ENCODE measurements at places on chromosomes 12 and 14.

DNA sequence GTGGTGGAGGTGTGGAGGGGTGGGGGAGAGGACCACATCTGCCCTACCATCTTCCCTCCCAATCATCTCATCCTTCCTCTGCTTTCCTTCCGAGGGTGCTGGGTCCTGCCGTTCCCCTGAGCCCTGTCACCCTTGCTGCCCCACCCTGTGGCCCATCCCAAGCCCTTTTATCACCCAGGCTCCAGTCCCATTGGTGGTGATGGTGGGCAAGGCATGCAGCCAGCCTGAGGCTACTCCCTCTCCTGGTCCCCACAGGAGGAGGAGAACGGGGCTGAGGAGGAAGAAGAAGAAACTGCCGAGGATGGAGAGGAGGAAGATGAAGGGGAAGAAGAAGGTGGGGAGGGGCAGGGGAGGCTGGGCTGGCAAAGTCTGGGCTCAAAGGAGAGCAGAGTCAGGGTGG lies 2.7 kb upstream of the LAG3 start:
- DNase-seq, result no peak

GRCh38 chr12:49108958-49109404 lies 1.7 kb downstream of the LMBR1L start:
- DNase-seq, result peak; percentile 77

DNA sequence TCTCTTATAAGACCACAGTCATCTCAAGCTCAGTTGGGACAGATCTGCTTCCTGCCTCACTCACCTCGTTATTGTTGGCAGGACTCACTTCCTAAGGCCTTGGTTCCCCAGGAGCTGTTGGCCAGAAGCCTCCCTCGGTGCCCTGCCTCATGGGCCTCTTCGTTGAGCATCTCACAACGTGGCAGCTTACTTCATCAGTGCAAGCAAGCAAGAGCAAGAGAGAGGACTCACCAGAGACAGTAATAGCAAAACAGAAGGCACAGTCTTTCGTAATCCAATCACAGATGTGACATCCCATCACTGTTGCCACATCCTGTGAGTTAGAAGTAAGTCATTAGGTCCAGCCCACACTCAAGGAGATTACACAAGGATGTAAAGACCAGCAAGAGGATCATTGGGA lies 5.1 kb upstream of the NUMB start:
- DNase-seq, result peak; percentile 81

DNA sequence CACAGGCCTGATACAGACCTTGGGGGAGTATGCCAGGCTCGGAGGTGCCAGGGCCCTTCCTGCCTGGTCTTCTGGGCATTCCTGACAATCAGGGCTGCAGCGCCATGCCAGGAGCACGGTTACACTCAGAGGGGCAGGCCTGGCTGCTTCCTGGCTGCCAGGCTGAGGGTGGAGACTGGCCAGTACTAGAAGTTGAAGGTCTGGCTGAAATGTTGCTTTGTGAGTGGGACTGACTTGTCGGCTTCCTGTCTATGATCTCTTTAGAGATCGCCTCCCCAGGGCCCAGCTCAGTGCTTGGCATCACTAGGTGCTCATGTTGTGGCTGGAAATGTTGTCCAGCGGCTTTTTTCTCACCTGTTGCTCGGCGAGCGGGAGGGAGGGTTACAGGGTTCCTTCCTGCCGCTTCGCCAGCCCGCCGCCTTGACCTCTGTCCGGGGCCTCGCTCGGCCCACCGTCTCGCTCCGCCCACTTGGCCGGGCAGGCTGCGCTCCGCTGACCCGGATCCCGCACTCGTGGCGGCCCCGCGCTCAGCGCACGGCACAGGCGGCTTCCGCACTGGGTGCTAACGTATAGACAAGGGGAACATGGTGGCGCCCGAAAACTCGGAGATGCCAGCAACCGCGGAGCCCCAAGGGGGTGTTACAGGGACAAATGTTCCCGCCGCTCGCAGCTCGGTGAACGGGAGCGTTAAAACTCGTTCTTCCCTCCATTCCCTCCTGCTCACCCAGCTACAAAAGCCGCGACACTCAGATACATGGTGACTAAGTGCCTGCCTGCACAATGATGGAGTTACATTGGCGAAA lies 32.6 kb downstream of the PAPLN start:
- DNase-seq, result peak; percentile 66

GRCh38 chr12:18752947-18753346 lies 15.0 kb downstream of the CAPZA3 start:
- DNase-seq, result no peak

DNA sequence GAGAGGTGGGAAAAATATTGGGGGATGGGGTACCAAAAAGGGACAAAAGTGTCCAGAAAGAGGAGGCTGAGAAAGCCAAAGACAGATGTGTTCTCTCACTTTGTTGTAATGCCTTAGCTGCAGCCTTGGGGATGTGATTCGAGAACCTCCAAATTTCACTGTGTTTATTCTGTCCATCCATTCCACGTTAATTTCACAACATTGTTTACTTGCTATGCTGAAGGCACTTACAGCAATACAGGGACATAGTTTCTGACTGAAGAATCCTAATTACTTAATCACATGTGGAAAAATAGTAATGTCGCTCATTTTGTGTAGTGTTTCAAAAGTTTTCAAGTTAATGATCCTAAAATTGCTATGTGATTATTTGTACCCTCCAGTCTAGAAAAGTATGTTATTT lies 146.2 kb upstream of the SLC38A2 start:
- no peak for DNase-seq

- DNase-seq, result no peak
Measured at GRCh38 chr12:122856999-122857671, 21.9 kb downstream of the HIP1R start.

GRCh38 chr12:104504146-104504545 lies 47.4 kb downstream of the CHST11 start:
- DNase-seq, result no peak

GRCh38 chr12:46944771-46945170 lies 119.0 kb upstream of the SLC38A4 start:
- no peak for DNase-seq

GRCh38 chr12:39618701-39619100 lies 902 bp downstream of the ABCD2 start:
- DNase-seq, result no peak

DNA sequence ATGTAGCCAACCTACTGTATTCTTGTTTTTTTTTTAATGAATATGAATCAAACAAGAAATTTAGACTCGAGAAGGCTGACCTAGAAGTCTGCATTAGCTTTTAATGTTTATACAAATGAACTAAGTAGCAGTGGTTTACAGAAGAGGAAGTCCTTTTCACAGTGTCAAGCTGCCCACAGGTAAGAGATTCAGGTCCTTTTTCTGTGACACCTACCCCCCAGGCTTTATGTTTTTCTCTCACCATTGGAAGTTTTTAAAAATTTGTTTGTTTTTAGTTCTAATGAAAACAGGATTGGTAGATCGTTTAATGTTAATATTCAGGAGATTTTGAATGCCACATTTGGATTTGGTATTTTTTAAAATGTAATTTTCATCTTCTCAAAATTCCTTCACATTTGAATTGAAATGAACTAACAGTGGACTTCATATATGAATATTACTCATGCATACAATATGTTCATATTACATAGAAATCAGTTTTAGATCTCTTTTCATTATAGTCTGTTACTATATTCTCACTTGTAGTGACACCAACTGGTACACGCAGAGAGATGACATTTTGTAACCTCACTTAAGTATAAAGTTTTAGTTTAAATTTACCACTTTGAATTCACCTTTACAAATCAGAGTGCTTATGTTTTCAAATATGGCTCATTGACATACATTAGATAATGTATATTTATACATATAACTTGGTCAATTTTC lies 29.7 kb downstream of the ATF7IP start:
- no peak for DNase-seq

DNA sequence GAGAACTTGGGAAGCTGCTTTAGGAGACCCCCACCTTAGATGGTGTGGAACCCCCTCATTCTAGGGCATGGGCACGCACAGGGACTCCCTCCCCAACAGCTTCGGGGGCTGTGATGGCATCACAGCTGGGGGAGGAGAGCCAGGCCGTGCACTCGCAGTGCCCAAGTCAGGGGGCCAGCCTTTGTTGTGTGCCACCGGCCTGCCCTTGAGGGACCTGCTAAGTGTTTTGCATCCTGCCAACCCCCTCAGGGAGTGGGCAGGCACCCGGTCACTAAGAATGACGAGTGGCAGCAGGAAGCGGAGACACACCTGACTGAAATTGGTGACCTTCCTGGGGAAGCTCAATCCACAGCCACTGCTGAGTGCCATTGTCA lies 334.9 kb upstream of the SFSWAP start:
- no peak for DNase-seq

- peak; percentile 69 for DNase-seq
Measured at GRCh38 chr14:76876076-76876475, 49.9 kb downstream of the LRRC74A start.

DNA sequence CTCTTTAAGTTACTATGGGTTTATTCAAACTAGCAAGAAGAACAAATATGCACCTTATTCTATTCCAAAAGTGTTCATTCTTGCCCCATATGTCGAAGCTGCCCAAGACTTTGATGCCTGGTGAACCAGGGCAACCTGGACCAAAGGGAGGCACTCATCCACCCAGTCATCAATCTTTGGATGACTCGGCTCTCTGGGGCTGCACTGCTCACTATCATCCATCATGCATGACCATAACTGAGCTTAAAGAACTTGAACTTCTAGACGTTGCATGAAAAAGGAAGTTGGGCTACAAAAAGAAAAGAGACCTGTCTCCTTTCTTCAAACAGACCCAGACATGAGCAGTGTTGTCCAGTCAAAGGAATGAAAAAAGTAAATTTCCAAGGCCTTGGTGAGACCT lies 1.2 kb downstream of the KRT4 start:
- DNase-seq, result no peak

DNA sequence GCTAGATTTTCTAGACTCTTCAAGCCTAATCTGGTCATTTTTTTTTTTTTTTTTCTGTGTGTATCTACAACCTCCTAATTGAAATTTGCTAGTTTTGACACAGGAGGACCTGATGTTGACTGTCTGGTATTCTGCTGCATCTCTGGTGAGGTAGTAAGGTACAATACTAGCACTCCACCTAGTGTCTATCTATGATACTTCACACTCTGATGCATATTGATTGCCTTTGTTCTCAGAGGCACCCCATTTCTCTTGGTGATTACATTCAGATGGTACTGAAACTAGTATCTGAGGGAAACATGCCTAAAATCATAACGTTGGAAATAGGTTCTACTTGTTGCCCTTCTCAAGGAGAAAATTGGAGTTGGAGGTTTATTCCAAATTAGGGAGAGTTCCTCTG lies 930.5 kb upstream of the NOVA1 start:
- DNase-seq, result no peak

GRCh38 chr12:98793121-98793520 lies 148.0 kb downstream of the APAF1 start:
- DNase-seq, result no peak

DNA sequence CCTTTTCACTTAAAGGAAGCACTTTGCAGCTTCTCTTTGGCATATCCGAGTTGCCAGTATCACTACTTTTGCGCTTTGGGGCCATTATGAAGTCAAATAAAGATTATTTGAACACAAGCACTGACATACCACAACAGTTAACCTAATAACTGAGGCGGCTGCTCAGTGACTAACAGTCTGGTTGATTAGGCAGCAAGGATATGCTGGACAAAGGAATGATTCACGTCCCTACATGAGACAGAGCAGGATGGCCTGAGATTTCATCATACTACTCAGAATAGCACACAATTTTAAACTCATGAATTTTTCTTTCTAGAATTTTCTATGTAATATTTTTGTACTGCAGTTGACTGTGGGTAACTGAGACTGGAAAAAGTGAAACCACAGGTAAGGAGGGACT lies 56.9 kb upstream of the E2F7 start:
- no peak for DNase-seq

- no peak for DNase-seq
Measured at GRCh38 chr14:49008363-49008762, 577.8 kb downstream of the RPS29 start.

DNA sequence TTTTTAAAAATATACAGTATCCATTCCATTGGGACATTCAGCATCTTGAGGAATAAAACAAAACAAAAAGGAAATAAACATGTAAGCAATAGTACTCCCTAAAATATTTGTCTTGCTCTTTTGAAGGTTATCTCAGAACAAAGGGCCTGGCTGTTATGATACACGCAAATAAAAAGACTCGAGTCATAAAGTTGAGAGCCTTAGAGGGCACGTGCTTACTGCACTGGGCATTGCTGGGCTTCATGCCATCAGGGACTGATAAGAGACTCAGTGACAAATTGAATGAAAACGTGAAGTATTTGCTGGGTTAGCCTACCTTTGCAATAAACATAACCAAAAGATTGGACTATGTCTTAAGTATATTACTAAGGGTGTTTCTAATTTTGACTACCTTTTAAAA lies 118.9 kb downstream of the SLC35F4 start:
- no peak for DNase-seq

DNA sequence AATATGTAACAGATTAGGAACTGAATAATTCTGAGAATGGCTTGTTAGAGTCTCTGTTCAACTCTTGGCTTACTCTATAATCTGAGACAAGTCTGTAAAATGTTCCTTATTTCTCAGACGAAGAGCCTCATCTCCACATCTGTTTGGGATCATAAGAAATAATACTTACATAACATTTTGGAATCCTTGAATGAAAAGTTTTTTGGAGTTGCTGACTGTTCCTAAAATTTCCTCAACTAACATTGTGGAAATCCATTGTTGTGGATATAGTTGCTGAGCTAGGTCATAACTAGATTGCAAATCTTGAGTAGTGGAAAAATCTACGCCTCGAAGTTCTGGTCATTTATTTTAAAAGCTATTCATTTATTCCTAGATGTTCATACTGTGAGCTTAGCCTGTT lies 402.9 kb downstream of the ZFP36L1 start:
- no peak for DNase-seq

GRCh38 chr12:48160807-48161206 lies 3.5 kb upstream of the ASB8 start:
- DNase-seq, result no peak

DNA sequence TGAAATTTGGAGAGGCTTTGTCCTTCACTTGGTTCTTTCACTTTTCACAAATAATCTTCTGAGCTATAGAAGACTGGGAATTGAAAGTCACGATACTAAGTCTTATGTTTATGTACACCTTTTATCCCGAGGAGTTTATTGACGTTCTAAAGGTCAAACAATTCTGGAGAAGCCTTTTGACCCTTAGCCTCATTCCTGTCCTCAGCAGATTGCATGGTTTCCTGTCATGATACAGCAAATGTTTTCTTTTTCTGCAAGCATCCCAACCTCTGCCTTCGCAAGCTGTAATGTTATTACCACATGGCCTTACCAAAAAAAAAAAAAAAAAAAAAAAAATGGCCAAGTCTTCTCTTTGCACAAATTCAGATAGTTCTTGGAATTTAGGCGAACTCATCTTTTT lies 411.7 kb upstream of the FLRT2 start:
- no peak for DNase-seq

GRCh38 chr12:69679119-69679518 lies 20.0 kb downstream of the BEST3 start:
- no peak for DNase-seq

GRCh38 chr14:51602310-51602709 lies 49.4 kb upstream of the FRMD6 start:
- no peak for DNase-seq

GRCh38 chr14:62428429-62429203 lies 616.6 kb downstream of the KCNH5 start:
- no peak for DNase-seq

Data from right atrium auricular region (tissue), 2 donors.